ENCODE measurements at places on chromosomes 6 and 20. TPM values are rescaled to one million over a fixed set of nuclear protein-coding genes. Genes with fewer than 3 reads are reported as not detected.

The ADA gene
- total RNA-seq: 11.3 TPM

The WFDC5 gene
- not detected for total RNA-seq

The DNAH8 gene
- not detected for total RNA-seq

The CLVS2 gene
- total RNA-seq: not detected

Data from H4 (cell line).